ENCODE measurements at places on chromosomes 6 and 20. TPM values are rescaled to one million over a fixed set of nuclear protein-coding genes. Genes with fewer than 3 reads are reported as not detected.

SFTA2 gene
- total RNA-seq = not detected

NKAPL gene
- total RNA-seq = not detected

AKAP12 gene
- 0.78 TPM for total RNA-seq

FRMD1 gene
- total RNA-seq = not detected

RIPPLY2 gene
- not detected for total RNA-seq

OPRM1 gene
- total RNA-seq = not detected

TRIM40 gene
- total RNA-seq = not detected

DNMT3B gene
- total RNA-seq = 2.4 TPM

PTK7 gene
- total RNA-seq = 0.35 TPM

BLOC1S5 gene
- 22.8 TPM for total RNA-seq

E2F1 gene
- total RNA-seq = 61.7 TPM

INSM1 gene
- not detected for total RNA-seq
